ENCODE measurements at places on chromosomes 1 and 21.

- peak; percentile 1 for DNase-seq
Measured at GRCh38 chr1:212315907-212316306, 30.7 kb downstream of the PPP2R5A start.

- no peak for DNase-seq
Measured at GRCh38 chr1:153506831-153507413, 28.9 kb downstream of the S100A6 start.

DNA sequence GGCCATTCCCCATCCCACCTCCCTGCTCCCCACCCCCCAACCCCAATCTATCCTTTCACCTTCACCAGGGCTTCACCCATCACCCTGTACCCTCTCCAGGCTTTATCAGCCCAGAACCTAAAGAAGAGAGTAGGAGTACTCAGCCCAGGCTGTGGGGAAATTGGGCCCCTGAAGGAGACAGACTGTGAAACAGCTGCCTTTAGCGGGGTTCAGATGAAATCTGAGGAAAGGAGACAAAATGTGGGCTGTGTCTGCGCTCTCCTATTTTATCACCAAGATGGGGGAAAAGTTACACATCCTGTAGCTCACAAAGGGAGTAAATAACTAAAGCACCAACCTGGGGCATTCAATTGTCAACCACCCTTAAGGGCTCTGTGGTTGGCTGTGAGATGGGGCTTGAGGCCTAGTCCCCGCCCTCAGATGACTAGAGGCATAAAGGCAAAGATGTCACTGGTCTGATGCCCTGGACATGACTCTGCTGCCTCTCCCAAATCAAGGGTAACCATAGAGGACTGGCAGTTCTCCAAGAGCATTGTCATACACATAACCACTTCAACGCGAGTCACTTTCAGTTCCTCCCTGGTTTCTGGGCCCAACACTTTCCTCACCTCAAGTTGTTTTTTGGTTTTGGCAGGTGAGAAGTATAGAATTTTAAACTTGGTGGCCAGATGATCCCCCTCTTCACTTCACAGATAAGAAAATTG lies 30.0 kb downstream of the SLC27A3 start:
- no peak for DNase-seq

DNA sequence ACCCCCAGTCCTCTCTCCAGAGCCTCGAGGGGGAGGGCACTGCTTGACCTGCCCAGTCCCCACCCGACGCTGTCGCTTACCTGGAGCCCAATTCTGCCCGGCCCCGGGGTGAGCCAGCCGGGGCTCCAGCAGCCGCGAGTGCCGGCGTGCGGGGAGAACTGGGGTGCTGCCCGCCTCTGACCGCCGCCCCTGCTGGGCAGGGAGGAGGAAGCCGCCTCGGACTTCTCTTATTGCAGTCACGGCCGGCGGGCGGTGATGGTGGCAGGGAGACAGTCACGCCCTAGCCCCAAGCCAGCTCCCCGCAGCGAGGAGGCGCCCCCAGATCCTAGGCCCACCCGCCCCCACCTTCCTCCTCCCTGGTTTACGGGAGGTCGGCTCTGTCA lies at the start of gene FGR:
Gene FGR (minus strand): TSS at position 201 of the 383 bp plus-strand sequence. CDS start 11,269 bp downstream, outside the sequence.
- DNase-seq, result no peak

DNA sequence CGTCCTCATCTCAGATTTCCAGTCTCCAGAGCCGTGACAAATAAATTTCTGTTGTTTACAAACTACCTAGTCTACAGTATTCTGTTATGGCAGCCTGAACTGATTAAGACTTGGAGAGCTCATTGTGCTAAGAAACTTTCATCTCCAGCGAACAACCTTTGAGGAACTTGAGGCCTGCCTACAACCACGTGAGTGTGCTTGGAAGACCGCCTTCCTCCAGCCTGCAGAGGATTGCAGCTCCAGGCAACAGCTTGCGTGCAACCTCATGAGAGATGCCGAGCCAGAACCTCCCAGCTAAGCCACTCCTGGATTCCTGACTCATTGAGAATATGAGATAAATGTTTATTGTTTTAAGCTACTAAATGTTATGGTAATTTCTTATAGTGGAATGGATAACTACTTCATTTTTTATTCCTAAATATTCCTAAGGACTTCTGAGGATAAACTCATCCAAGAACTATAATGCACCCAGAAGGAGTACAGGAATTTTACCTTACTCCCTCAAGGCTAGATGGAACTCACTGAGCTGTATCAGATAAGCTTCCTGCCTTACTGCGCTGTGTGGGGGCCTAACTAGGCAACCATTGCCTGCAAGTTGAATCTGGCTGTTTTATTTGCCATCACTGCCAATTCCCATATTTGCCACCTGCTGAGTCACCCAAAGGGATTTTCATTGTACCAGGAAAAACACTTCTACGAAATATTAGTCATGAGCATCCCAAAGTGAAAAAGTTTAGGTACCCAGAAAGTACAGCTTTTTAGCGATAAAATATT lies 17.6 kb downstream of the FAM177B start:
- DNase-seq, result no peak

GRCh38 chr1:227913764-227914721 lies 33.7 kb downstream of the WNT9A start:
- no peak for DNase-seq

- DNase-seq, result no peak
Measured at GRCh38 chr1:245800901-245801605, 646.3 kb downstream of the KIF26B start.

DNA sequence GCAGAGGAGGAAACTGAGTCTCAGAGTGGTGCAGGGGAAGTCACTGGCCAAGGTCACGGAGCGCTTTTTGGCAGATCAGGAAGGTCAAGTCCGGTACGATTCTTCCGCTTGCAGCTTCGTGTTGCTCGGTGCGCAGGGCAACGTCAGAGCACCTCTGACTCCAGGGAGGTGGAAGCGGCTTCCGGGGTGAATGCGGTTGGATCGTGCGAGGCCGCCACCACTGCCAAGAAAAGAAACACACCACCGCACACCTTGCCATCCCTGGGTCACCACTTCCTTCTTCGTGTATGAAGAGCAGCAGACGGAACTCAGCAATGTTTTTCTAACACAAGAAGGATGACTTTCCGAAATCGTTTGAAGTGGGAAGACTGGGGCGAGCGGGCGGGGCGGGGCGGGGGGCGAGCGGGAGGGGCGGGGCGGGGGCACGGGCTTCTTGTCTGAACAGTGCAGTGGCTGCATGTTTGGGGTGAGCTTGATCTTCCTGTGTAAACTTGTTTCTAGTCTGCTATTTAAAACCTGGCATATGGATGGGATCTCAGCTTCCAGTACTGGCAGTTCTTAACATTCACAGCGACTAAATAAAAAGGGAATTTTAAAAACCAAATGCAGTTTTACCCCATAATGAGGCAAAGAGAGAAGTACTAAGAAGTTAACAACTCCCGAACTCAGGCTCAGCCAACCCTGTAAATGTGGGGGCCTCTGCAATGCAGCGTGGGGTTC lies 300.0 kb downstream of the RRAGC start:
- DNase-seq, result no peak

DNA sequence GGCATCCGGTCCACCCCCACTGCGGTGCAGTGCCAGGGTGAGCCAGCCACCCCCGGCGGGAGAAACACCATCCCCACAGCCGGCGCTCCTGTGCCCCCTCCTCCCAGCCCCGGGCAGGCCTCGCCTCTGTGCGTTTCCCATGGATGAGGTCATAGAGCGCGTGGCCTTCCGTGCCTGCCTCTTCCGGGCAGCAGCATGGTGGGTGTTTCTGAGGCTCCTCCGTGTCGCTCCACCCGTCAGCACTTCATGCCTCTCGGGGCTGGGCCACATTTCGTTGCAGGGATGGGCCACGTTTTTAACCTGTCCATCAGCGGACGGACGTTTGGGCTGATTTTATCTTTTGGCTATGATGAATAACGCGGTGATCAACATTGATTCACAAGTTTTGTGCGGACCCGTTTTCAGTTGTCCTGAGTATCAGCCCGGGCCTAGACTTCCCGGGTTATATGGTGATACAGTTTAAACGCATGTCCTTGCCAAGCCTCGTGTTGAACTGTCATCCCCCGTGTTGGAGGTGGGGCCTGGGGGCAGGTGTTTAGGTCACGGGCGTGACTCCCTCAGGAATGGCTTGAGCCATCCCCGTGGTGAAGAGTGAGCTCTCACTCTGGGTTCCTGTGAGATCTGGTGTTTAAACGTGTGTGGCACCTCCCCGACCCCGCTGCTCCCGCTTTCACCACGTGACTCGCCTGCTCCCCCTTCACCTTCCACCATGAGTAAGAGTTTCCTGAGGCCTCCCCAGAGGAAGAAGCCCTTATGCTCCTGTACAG lies 64.8 kb downstream of the SLX9 start:
- DNase-seq, result no peak

- DNase-seq, result no peak
Measured at GRCh38 chr1:190212450-190212849, 265.2 kb downstream of the BRINP3 start.

DNA sequence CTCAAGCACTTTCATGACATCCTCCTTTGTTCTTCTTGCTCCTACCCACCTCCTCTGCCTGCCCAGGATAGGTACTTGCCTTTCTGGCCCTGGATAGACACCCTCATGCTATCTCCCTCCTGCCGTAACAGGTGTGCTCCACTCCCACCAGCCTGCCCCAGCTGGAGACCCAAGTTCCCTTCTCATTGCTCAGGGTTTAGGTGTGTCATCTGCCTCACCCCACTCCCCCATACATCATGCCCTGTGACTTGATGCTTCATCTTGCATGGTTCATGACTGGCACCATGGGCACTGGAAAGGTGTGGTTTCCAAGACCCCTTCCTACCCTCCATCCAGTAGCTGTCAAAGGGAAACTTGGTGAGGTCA lies 5.9 kb downstream of the RHEX start:
- no peak for DNase-seq

DNA sequence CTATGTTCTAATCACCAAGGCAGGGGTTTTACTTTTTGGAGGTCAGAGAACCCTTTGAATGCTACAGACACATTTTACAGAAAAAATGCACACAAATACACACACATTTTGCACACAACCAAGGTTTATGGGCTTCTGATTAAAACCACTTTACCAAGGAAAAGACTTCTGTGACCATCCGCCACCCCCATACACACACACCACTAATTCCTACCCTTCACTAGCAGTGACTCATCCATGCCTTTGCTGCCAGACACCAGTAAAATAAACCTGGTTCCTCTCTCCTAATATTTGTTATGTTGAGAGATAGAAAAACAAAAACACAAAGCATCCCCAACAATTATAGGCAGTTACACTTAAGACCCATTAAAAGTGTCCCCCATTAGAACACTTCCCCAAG lies 12.9 kb downstream of the PIGM start:
- DNase-seq, result no peak

GRCh38 chr1:91736146-91736714 lies 149.7 kb downstream of the TGFBR3 start:
- DNase-seq, result no peak

DNA sequence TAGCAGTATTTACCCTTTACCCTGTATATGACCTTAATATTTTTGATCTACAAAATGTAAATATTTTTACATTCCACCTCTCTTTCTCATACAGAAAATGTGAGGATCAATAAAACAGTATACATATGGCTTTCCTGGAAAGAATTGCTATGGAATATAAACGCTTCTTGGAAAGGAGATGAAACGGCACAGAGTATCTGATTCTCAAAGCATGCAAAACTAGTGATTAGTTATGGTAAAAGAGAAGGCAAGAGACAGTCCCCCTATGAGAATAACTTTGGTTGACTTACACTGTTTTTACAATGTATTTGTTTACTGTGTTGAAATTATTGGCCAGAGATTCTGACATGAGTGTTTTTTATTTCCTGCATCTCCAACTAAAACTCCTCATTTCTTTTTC lies 204.6 kb upstream of the C21orf91 start:
- no peak for DNase-seq

DNA sequence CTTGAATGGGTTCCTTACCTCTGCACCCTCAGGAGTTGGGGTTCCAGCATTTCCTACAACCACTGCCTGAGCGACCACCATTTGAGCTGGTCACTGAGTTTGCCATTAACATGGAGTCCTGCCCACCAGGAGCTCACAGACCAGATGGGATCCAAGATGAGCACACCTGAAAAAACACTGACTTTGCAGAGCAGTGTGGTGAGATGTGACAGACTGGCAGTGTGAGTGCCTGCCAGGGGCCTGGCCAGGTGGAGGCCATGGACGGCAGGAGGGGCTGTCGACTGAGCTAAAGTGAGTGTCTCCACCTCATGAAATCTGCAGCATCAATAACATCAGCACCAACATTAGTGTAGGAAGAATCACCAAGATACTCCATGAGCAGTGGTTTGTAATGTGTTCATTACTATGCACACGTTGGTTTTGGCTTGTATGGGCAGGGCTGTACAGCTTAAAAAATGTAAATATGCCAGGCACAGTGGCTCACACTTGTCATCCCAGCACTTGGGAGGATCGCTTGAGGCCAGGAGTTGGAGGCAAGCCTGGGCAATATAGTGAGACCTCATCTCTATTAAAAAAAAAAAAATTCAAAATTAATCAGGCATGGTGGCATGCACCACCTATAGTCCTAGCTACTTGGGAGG lies 12.2 kb upstream of the MIXL1 start:
- DNase-seq, result no peak

GRCh38 chr1:169511316-169512005 lies 25.7 kb upstream of the SLC19A2 start:
- DNase-seq, result no peak

GRCh38 chr1:51170342-51170741 lies 65.7 kb upstream of the RNF11 start:
- DNase-seq, result no peak

- no peak for DNase-seq
Measured at GRCh38 chr1:9340864-9341263, 48.2 kb downstream of the SPSB1 start.

DNA sequence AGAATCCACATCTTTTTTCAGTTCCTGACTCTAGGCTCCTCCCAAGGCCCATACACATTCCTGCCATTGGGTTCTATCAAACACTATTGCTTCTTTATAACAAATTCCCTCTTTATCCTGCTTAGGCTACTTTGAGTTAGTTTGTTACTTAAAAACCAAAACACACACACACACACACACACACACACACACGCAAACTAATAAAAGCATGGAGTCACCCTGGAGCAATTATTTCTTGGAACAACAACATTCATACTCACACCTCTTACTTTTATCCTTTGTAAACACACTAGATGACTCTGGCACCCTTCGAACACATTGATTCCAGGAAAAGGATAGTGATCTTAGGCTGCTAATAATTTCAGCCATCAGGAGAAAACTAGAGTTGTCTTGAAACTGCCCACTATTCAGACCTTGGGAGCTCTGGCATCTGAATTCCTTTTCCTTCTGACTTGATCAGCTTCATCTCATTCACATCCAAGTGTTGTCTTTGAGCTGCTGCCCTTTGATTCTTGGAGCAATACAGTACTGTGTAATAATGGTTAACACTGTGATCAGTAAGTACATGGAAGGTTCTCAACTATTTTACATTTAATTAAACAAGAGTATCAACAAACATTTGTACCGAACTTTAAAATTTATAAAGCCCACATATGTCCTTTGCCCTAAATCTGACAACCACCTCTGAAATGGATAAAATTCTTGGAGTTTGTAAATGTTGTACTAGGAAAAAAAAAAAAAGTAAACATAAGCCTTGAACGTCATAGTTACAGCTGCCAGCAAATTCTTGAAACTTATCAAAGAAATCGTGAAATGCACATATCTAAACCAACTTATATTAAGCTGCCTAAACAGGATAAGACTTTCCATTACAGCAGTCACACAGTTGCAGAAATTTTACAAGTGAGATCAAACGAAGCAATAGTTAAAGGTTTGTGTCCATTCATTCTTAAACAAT lies 2.8 kb upstream of the SEC22B start:
- no peak for DNase-seq
